Upper lobe of right lung (tissue), 1 donor: ENCODE measurements at places on chromosomes 1 and 21.

GRCh38 chr1:187481581-187482148 is 652.9 kb downstream of the PLA2G4A start:
- DNase-seq, result no peak

DNA sequence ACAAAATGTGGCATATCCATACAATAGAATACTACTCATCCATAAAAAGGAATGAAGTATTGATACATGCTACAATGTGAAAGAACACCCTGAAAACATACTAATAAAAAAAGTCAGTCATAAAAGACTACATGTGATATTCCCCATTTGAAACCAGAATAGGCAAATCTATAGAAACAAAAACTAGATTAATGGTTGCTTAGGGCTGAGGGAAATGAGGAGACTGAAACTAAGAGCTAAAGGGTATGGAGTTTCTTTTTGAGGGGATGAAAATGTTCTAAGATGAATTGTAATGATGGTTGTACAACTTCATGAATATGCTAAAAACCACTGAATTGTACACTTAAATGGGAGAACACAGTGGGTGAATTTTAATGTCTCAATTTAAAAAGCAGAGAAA is 50.9 kb downstream of the ACBD6 start:
- no peak for DNase-seq

DNA sequence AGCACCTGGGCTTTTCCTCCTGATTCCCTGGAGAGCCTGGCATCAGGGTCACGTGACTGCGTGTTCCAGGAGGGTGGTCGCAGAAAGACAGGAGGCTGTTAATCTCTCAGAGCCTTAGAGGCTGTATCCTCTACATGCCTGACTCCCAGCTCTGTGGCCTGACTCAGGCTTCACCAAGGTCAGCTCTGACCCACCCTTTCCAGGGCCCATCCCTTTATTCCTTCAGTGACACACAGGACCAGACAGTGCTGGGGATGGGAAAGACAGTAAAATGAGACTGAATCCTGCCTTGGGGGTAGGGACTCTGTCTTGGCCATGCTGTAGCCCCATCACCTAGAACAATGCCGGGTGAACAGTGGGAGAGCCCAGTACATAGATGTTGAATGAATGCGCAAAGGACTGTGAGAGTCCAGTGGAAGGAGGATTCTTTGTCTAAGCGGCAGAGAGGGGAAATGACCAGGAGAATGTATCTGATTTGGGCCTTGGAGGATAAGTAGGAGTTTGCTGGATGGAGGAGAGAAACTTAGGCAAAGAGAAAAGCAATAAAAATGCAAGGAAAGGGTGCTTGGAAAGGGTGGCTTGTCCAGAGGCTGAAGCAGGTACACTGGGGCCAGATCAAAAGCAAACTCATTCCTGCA is 33.0 kb downstream of the EPHX1 start:
- no peak for DNase-seq

DNA sequence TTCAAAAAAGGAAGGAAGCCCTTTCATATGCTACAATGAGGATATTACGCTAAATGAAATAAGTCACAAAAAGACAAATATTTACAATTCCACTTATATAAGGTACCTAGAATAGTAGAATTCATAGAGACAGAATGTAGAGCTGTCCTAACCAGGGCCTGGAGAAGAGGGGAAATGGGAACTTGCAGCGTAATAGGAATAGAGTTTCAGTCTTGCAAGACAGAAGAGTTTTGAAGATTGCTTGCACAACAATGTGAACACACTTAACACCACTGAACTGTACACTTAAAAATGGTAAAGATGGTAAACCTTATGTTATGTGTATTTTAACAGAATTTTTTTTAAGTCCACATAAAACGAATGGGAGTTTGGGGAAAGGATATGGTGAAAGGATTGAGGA is 2.9 kb downstream of the CD1B start:
- DNase-seq, result no peak

DNA sequence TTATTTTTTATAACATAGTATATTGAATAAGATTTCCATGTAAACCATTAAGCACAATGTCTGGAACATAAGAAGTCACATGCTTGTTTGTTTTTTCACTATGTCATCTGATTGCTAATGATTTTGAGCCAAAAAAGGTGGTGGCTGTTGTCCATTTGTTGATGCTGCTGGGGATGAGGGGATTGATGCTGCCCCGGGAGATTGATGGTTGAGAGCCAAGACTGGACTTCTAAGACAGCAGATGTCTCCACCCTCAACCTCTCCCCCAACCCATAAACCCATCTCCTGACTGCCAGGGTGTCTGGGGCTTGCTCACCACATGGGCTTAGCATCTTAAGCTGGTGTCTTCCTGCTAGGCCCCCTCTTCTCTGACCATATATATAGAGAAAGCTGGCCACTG is 35.8 kb upstream of the CD34 start:
- DNase-seq, result no peak

GRCh38 chr1:108845446-108845845 is 11.4 kb downstream of the AKNAD1 start:
- DNase-seq, result no peak

DNA sequence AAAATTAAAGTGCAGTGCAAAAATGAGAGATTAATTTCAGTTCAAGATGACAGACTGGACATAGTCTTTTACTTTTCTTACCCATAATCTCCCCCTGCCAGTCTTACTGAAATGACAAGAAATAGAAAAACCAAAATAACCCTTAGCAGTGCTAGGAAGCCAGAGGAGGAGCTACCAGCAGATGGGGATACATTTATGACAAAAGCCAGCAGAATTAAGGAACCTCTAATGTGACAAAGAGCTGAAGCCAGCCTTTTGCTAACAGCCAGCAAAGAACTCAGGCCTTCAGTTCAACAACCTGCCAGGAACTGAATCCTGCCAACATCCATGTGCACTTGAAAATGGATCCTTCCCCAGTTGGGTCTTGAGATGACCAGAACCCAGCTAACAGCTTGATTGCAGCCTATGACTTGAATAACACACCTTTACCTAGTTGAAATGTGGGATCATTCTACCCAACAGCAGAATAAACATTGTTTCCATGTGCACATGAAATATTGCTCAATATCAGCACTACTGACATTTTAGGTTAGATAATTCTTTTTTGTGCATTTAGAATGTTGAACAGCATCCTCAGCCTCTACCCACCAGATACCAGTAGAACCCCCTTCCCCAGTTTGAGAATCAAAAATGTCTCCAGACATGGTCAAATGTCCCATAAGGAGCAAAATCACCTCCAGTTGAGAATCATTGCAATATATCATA is 7.9 kb upstream of the TRAF5 start:
- DNase-seq, result no peak

DNA sequence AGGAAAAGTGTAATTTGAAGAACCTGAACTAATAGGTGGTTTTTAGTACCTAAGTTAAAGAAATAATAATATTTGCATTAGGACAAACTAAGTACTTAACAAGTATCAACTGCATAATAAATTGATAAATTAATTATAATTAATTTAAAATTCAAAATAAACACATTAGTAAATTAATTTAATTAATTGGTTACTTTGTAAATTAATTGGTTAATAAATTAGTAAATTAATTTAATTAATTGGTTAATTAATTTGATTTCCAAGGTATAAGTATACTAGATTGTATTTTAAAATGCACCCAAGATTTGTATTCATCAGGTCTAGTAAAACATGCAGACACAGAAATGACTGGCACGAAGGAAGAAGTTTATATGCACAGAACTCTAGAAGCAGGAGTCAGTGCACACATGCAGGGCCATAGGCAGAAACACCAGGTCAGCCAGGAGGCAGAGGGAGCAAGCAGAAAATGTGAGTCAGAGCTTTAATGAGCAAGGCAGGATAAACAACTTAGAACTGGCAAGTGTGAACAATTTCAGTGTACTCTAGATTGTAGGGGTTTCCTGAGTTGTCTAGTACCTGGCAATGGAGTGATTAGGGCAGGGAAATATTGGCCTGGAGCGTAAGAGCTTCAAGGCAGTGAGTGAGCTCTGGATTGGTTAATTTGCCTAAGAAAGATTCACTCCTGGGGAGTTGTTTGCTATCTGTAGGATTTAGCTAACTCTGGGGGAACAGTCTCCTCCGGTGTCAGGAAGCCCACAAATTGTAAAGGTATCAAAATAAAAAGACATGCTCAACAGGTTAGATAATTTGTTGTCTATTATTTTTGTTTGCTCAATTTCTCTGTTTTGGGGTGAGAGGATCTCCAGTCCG is 665.7 kb downstream of the MRPL39 start:
- DNase-seq, result no peak

GRCh38 chr21:35390013-35390776 is 341.1 kb upstream of the RUNX1 start:
- no peak for DNase-seq

- DNase-seq, result peak; percentile 75
Observed at GRCh38 chr21:33642896-33643657, 776 bp downstream of the ITSN1 start.

- DNase-seq, result no peak
Observed at GRCh38 chr1:67441739-67442281, 11.6 kb upstream of the SERBP1 start.

- DNase-seq, result peak; percentile 94
Observed at GRCh38 chr1:150974580-150975478, at the start of gene CERS2. CERS2 (minus strand) TSS chr1:150974835; CDS start chr1:150969090, 5,745 bp downstream.

DNA sequence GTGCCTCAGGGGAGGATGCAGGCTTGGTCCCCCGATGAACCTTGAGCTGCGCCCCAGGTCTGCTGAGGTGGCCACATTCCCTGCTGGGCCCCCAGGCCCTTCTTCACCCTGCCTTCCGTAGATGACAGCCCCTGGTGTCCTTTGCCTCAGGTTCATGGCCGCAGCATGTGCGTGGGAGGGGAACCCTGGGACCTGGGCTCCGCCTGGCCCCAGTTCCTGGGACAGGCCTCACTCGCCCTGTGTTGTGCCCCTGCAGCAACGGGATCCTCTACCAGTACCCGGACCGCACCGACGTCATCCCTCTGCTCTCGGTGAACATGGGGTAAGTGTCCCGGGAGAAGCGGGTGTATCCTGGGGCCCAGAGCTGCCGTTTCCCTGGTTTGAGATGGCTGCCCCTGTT is 5.1 kb upstream of the SLC25A34 start:
- DNase-seq, result no peak

- DNase-seq, result no peak
Observed at GRCh38 chr1:186790101-186790500, 38.6 kb upstream of the PLA2G4A start.

DNA sequence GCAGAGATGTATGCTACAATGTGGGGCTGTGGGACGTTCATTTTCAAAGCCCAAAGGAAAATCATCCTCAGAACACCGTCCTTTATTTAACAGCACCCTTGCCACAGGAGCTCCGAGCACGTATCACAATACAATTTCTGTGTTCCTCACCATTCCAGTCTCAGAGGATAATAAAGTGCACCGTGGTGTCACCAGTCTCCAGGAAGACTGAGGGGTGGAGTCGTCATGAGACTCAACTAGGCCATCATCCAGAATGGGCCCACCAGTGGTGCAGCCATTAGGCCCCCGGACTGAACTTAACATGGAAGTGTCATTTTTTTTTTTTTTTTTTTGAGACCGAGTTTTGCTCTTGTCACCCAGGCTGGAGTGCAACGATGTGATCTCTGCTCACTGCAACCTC is 17.2 kb downstream of the SEC16B start:
- DNase-seq, result no peak

GRCh38 chr1:202090994-202091393 is 31.7 kb upstream of the GPR37L1 start:
- no peak for DNase-seq
